ENCODE measurements at places on chromosomes 5 and 9.

DNA sequence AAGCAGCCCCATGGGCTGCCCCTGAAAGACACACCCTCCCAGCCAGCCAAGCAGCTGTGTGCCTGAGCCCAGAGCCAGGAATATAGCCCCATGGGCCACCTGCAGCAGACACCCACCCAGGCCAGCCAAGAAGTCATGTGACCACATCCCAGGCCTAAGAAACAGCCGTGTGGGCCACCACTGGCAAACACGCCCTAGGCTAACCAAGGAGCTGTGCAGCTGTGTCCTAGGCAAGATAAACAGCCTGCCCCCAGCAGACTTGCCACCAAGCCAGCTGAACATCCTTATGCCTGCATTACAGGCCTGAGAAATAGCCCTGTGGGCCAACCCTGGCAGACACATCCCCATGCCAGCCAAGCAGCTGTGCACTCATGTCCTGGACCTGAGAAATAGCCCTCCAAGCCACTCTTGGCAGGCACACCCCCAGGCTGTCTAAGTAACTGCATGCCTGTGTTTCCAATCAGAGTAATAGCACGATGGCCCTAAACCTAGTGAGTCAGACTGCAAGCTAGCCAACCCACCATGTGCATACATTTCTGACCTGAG lies 143.0 kb downstream of the ADAMTS6 start:
- DNase-seq, result no peak

DNA sequence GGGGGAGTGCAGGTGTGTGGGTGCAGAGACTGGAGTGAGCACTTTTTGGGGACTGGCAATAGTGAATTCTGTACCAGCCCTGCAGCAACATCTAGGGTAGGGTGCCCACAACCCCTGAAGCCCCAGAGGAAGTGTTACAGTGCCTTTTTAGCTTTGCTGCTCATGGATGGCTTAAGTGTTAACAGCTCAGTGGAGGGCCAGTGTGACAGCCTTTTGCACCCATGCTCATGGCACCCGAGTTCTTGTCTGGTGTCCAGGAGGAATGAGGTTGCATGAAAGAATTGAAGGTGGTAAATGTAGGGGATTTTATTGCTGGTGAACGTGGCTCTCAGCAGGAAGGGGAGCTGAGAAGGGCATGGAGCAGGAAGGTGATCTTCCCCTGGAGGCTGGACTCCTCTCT lies 107.3 kb downstream of the MRPL36 start:
- DNase-seq, result no peak

DNA sequence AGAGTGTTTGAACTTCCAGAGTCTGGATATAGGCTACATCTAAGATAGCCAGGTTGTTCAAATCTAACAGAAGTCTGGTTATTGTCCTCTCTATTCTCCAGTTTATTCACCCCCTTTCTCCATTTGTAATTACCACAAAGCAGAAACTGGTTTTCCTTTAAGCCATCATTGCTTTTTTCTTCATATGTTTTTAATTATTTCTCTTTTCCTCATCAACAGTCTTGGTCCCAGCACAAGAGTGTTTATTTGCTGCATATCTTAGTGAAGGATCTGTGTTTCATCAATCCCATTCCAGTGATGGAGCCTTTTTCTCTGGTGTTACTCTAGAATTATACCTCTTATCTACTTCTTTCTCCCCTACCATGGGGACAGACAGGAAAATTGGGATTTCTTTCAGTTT lies 142.2 kb downstream of the CAMK4 start:
- DNase-seq, result no peak

DNA sequence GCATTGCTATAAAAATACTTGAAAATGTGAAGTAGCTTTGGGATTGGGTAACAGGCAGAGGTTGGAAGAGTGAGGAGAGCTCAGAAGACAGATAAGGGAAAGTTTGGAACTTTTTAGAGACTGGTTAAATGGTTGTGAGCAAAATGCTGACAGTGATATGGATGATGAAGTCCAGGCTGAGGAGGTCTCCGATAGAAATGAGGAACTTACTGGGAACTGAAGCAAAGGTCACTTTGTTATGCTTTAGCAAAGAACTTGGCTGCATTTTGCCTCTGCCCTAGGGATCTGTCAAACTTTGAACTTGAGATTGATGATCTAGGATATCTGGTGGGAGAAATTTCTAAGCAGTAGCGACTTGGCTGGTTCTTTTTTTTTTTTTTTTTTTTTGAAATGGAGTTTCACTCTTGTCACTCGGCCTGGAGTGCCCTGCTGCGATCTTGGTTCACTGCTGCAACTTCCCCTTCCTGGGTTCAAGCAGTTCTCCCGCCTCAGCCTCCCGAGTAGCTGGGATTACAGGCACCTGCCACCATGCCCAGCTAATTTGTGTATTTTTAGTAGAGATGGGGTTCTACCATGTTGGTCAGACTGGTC lies 998.9 kb downstream of the TLE1 start:
- no peak for DNase-seq

DNA sequence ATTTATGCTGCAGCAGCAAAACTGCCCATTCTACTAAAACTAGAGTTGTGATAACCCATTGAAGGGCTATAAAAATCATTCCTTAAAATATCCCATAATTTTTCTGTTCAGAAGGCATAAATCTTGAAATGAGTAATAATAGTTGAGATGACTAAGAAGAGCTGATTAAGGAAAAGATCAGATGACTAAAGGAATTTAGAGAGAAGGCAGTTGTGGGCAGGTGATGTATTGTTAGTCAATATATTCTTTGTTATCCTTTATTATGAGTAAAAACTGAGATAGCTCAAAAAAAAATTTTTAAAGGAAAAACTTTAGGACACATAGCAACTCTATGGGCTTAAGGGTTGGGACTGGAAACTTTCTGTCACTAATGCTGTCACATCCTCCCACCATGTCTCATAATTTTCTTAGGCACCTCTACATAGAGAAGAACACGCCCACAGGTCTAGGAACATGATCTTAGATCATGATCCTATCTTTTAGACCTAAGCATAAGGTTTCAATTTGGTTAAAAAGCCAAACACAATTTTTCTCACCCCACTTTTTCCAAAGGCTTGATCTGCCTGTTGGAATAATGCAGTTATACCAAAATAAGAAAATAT lies 597.5 kb upstream of the MEF2C start:
- DNase-seq, result no peak

- DNase-seq, result peak; percentile 37
Observed at GRCh38 chr5:181217111-181217802, 5.8 kb upstream of the TRIM41 start.

DNA sequence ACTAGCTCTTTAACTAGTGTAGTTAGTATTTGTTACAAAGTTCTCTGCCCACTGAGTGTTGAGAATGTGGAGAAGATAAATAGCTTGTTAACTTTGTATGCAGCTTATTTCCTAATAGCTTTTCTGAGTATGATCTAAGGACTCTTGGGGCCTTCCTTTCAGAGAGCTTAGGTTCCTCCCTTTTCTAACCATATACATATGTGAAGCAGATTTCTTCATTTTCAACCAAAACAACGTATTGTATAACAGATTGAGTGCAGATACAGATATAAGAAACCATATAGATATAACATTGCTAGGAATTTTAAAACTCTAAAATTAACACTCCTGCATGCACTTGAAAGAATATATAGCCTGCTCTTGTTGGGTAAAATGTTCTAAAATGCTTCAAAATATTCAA lies 70.4 kb downstream of the SCAMP1 start:
- DNase-seq, result no peak

- no peak for DNase-seq
Observed at GRCh38 chr9:104279535-104280177, 185.5 kb downstream of the SMC2 start.

DNA sequence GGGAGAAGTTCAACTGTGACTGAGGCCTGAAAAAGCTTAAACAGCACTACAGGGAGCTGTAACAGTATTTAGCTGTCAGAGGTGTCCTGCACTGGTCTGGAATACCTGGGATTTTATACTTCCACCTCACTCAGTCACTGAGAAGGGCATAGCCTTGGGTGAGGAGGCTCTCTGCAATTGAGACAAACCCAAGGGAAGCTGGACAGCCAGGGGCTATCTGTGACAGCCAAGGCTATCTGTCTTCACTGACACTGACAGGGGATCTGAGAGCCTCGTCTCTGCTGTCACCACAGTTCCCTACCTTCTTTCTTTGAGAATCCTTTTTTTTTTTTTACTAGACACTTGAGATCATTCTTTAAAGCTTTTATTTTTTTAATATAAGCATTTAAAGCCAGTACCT lies 356.2 kb upstream of the CD180 start:
- DNase-seq, result no peak

GRCh38 chr5:45288746-45289145 lies 407.4 kb downstream of the HCN1 start:
- no peak for DNase-seq

DNA sequence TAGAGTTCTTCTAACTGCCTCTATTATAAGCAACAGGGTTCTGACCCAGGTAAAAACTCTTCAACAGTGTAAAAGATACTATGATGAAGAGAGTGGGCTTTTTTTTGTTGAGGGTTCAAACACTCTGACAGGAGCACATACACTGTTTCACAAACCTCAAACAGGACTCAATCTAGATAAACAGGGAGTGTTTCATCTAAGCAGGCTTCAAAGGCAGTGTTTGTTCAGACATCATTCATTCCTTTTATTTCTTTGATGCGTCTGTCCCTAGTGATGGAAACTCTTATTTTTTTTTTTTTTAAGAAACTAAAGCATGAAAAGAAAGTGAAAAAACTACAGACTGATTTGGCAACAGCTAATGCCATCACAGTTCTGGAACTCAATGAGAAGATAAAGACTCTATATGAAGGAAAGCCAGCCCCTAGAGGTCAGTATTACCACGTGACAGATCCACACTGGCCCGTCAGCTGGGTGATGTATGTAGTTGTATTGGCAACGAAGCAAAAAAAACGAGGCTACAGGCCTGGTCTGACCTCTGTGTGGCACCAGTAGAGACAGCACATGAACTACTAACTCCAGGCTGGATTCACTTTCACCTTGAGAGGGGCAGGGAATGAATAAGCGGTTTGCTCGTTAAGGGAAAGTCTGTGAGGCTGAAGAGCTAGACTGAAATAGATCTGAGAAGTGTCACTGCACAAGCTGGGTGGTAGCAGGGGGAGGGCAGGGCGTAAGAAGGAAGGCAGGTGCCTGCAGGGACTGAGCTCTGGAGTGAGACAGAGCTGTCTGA lies 172.2 kb downstream of the CCDC192 start:
- peak; percentile 86 for DNase-seq

DNA sequence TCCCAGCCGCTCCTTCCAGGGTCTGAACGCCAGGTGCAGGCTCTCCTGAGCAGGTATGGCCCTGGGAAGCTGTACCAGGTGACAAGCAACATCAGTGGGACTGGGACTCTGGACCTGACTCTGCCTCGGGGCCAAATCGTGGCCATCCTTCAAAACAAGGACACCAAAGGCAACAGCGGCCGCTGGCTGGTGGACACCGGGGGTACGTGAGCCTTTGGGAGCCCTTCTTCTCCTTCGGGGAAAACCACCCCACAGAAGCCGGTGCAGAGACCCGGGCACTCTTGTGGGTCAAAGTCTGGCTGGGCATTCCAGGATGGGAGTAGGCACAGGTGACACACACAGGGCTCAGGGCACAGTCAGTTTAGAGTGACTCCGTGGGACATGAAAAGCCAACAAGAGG lies 45.8 kb downstream of the ARHGEF37 start:
- no peak for DNase-seq

DNA sequence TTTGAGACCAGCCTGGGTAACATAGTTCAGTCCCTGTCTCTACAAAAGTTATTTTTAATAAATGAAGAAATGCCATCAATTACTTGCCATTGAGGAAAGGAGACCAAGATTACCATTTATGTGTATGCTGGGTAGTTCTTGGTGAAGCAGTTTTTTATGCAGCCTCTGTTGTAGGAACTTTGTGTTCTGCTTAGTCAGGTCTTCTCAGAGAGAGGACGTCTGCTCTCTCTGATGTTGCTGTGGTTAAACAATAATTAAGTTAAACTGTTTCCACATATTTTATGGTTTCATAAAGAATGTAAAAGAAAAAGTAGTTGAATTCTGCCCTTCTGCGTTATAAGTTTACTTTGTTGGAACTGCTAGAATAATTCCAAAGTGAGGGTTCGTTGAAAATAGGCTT lies 210.5 kb downstream of the KDM4C start:
- no peak for DNase-seq

- no peak for DNase-seq
Observed at GRCh38 chr5:171340491-171340890, 31.4 kb downstream of the TLX3 start.

DNA sequence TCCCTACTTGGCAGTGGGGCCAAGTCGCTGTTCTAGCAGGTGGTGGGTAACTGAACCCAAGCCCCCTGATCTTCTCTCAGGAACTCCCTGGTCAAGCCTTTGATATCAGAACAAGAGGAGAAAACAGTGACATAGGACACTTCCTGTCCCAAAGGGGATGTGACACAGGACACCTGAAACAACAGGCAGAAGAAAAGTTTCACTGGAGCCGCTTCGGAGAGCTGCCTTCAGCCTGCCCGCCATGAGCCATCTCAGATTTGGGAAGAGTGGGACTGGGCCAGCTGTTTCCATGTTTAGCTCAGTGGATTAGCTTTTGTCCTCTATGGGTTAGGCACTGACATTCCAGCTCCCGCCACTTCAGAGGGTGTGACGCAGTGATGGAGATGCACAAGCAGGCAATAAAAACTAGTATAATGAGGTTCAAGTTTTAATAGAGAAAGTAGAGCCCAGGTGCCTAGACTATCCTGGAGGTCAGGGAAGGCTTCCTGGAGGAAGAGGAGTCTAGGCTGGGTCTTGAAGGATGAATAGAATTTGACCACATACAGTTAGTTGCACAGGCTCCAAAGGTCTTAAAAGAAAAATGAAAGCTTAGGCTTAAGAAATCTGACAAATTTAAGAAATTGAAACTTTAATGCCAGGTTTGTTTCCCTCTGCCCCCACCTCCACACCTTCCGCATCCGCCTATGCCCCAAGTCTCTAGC lies 104.1 kb upstream of the SPRY4 start:
- DNase-seq, result no peak

DNA sequence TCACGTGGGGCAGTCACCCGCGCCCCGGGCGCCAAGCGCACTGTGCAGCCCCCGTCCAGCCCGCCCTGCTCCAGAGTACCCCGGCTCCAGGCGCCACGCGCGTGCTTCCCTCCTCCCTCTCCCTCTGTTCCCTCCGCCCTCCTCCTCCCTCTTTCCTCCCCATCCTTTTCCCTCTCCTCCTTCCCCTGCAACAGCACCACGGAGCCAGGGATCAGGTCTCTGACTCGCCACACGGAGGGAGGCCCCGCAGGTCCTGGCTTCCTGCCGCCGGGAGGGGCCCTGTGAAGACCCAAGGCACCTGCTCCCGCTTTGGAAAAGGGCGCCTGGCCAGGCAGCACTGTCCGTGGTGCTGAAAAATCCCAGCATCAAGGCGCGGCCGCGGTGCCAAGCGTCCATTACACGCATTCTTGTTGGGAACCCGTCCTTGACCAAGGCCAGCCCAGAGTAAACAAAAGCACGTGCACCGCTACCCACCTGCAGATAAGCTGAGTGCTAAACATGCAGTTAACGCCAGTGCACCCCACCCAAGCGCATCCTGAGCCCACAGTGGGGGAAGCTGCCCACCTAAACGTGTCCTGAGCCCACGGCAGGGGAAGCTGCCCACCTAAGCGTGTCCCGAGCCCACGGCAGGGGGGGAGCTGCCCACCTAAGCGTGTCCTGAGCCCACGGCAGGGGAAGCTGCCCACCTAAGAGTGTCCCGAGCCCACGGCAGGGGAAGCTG lies 21.7 kb downstream of the SLC6A18 start:
- no peak for DNase-seq
